Hindlimb muscle (tissue), 1 donor: ENCODE measurements at places on chromosomes 1 and 21.

DNA sequence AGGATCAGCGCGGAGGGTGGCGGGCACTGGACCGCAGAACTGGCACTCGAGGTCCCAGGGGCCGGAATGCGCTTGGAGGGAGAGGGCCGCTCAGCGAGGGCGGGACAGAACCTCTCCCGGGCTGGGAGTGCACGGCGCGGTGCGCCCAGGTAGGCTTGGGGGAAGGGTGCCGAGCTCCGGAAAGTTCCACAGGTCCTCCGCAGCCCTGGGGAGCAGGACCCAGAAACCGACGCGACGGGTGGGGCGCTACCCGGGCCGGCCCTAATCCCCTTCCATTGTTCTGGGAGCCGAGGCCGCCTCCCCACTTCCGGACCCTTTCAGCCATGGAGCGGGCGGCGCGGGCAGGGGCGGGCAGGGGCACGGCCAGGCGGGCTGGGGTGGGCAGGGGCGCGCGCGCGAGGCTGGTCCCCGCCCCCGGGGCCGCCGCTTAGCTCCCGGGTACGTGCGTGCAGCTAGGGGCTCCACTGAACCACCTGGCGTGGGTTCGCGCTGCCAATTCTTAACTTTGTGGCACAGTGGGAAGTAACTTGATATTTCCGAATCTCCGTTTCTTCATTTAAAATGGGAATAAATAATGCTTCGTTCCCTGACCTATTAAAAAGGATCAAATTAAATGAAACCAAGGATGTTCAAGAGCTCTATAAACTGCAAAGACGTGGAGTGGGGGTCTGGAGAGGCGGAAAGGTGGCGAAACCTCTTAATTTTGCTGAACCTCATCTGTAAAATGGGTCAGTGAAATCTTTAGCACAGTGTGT, 20.7 kb downstream of the LGR6 start:
- DNase-seq: no peak

DNA sequence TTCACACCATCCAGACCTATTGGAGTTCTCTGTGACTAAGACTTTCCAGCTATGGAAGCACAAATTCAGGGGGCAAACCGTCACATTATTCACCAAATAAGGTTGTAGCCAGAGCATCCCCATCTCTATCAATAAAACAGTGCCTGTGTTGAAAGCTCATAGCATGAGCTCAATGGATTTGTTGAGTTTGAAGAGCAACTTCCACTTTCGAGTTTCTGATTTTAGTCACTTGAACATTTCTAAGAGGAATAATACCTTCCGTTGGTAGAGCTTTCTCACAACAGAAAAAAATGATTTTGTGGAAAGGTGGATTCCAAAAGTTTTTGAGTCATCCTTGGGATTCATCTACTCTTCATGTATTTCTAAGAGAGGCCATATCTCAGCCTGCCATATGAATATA, 13.0 kb upstream of the ELAVL4 start:
- no peak for DNase-seq

DNA sequence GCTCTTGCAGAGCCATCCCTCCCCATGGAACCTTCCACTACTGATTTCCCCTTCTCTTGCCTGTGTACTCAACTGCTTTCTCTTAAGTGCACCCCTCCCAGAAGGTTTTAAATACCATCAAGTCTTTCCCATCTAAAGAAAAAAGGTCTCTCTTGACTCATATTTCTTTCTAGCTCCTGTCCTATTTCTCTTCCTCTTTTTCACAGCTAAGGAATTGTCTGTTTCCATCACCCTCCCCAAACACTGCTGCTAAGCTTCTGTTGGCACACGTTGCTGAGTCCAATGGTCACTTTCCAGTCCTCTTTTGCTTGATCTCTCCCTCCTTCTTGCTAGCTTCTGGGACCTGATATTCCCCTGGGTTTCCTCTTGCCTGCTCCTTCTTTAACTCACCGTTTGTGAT, 13.3 kb upstream of the GNL2 start:
- no peak for DNase-seq

DNA sequence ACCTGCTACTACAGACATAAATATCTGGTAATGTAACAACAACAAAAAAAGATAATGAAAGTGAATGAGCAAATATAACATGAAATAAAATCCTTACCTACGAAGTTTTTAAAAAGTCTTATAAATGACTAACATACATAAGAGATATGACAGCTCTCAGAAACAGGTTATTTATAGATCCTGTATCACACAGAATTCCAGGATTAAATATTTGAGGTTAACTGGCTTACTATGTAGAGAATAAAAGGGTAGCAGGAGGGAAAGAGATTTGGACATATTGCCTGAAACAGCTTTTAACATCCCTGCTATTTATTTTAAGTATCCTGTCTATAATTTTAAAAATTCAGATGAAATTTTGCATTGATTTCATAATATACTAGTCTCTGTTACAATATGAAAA, 16.3 kb downstream of the MYSM1 start:
- no peak for DNase-seq

- no peak for DNase-seq
These were observed 18.2 kb downstream of the SLC6A9 start for GRCh38 chr1:44012941-44013609.

GRCh38 chr1:102595106-102595505, 513.2 kb downstream of the COL11A1 start:
- DNase-seq: no peak

DNA sequence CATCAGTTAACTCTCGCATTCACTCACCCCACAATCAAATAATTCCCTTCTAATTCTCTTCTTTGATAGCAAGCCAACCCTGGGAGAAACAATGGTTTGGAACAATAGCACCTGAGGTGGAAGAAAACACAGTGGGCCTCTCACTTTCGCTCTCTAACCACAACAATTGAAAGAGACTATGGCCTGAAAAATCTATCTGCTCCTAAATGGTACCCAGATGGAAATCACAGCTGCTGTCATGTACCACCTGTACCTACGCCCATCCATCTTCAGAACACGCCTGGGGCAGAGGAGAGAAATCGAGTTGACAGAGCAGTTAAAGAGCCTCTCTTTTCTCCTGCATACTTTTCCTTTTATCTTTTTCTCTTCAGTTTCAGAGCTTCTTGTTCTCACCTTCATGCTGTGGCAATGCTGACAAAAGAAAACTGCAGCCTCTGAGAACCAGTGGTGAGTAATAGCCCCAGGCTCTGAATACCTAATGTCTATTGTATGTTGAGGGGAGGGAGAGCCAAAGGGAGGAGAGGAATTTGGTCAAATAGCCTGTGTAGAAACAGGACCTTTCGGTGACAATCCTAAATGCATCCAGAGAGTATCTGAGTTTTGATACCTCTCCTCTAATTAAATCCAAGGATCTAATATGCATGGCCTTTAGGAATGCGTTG, 57.7 kb downstream of the ZC3H11B start:
- no peak for DNase-seq

DNA sequence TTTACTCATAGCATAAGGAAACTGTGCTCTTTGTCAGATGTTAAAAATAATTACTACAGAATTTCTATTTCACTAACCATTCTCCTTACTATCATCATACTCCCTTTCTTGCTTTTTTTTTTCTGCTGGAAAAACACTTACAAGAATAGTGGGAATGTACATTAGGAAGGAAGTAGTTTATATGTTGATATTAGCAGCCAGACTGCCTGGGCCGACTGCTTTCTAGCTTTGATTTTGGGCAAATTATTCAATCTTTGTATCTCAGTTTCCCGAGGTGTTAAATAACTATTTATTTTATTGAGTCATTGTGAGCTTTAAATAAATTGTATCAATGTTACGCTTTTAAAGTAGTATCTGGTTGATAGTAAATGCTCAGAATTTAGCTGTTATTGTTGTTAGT, 122.4 kb downstream of the USP25 start:
- DNase-seq: no peak

DNA sequence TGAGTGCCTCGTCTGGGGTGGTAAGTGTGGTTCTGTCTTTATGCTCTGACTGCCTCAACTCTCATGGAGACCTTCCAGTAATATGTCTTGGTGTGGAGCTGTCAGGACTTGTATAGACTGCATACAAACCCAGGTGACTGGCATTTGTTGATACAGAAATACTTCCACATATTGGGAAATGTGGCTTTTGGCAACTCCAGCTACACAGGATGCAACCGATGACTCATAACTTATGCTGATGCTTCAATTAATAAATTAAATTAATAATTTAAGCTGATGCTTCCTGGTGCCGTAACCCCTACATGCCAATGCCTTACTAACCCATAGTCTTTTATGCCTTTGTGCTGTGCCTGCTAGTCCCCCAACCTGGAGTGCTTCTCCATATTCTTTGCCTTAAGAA, 72.3 kb upstream of the ARTN start:
- DNase-seq: no peak

- no peak for DNase-seq
These were observed 593.1 kb upstream of the PLXNA2 start for GRCh38 chr1:208837242-208837641.

- no peak for DNase-seq
These were observed 43.2 kb upstream of the POU3F1 start for GRCh38 chr1:38089712-38090360.

- DNase-seq: no peak
These were observed 136.7 kb downstream of the CENPF start for GRCh38 chr1:214739621-214740238.

GRCh38 chr1:48073798-48074530, 76.8 kb upstream of the TRABD2B start:
- DNase-seq: no peak

DNA sequence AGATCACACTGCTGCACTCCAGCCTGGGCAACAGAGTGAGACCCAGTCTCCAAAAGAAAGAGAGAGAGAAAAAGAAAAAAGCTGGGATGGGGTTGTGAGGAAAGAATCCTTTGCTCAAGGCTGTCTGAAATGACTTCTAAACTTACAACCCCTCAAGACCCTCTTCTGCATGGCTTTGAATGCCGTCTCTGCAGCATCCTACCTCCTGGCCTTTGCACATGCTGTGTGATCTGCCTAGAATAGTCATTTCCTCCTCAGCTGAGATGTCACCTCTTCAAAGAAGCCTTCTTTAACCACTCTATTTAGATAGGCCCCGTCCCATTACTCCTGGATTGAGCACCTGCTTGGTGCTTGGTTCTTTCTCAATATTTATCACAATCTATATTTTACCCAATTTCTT, 17.4 kb upstream of the TRIM63 start:
- no peak for DNase-seq

- DNase-seq: no peak
These were observed 4.0 kb downstream of the KLHDC7A start for GRCh38 chr1:18484721-18485120.

DNA sequence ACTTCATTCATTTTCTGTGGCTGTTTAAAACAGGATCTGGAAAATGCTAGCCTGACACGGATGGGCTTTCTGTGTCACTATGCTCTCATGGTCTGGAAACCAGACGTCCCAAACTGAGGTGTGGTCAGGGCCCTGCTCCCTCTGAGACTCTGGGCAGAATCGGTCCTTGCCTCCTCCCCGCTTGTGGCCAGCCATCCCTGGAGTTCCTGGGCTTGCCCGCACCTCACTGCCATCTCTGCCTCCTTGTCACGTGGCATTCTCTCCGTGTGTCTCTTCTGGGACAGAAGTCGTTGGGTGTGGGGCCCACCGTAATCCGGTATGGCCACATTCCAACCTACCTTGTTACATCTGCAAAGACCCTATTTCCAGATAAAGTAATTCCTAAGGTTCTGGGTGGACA, 10.1 kb upstream of the ACTRT2 start:
- no peak for DNase-seq

DNA sequence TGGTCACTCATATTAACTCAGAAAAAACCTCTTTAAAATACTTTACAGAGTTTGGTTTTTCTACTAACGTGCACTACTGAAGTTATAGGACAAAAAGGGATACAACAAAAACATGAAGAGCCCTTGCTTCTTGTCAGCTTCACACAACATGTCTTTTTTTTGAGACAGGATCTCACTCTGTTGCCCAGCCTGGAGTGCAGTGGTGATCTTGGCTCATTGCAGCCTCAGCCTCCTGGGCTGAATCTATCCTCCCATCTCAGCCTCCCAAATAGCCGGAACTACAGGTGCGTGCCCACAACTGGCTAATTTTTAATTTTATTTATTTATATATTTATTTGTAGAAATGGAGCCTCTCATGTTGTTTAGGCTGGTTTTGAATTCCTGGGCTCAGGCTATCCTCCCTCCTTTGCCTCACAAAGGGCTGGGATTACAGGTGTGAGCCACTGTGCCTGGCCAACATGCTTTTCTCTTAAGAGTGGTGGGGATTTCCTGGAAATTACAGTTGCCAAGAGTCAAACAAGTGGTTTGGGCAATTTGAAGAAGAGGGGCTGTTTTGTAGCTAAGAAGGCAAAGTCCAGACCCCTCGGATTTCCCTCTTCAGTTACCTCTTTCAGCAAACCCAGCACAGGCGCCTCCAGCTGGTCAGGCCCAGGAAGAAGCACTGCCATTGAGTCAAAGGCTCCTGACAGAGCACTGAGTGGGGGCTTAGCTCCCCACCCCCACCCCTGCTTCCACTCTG, 6.4 kb upstream of the SMPDL3B start:
- DNase-seq: no peak

DNA sequence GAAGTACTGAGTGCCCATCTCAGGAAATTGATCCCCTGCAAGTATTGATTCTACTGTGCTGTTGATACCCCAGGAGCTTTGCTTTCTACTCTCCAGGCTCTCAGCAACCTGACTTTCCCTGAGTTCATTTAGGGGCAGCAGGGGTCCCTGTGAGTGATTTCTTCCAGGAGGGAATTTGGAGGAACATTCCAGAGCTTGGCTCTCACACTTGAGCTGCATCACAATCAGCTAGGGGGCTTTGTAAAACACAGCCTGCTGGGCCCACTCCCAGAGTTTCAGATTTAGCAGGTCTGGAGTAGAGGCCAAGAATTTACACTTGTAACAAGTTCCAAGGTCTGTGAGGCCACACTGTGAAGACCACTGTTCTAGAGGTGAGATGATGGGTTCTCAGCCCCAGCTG, 16.1 kb upstream of the ACTL8 start:
- no peak for DNase-seq

DNA sequence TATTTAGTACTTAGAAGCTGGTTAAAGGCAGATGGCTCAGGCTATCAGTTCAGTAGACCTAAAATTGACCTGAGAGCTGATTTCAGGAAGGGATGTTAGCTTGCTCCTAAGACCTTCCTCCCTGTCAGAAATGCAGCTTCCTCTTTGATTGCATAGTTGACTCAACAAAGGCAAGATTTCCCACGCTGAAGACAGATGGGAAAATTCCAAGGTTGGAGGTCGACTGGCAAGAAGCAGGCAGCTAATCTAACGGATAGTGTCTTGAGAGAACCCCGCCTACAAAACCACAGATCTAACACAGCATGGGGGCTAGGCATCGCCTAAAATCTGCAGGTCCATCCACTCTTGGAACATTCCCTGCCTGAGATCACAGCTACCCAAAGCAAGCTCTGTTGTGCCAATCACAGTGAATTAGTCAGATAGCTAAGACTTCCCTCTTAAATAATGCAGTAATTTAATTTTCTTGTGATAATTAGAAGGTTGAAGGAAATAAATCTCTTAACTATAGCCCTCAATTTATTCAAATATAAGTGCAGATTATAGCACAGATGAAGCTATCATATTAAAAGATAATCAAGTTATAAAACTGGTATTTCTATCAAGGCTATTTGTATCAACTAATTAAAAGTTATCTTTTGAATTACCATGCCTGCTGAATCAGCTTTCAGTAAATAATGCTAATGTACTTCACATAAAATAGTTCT, 357.8 kb upstream of the SGIP1 start:
- DNase-seq: no peak

- no peak for DNase-seq
These were observed 15.3 kb upstream of the PGBD5 start for GRCh38 chr1:230441183-230442029.
